ENCODE measurements at places on chromosomes 1 and 21.

- DNase-seq = no peak
These were observed 11.0 kb upstream of the ZNF691 start for GRCh38 chr1:42835422-42835821.

GRCh38 chr1:157310401-157310800 lies 172.2 kb upstream of the ETV3 start:
- DNase-seq = no peak

- DNase-seq = no peak
These were observed 5.6 kb downstream of the ARHGAP29 start for GRCh38 chr1:94231746-94232145.

- DNase-seq = no peak
These were observed 54.5 kb downstream of the UTP25 start for GRCh38 chr1:209882286-209882685.

DNA sequence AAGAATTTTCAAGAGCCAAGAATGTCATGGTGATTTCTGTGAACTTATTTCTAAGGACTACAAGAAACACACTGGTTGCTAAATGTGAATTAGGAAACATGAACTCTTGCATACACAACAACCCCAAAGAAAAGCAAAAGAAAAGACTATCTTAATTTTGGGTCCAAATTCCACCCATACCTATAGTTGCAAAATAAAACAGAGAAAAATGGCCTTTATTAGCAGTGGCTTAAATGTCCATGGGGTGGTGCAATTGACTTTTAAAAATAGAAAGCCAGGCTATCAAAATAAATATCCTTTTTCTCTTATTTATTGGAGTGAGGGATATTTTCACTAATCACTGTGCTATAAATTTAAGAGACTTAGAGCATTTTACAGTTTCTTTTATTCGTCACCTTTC lies 80.9 kb upstream of the DPYD start:
- no peak for DNase-seq

- peak; percentile 81 for DNase-seq
These were observed 37.0 kb upstream of the PARP1 start for GRCh38 chr1:226444901-226445300.

GRCh38 chr1:1023700-1024099 lies 3.8 kb downstream of the AGRN start:
- DNase-seq = no peak

- DNase-seq = no peak
These were observed 222.6 kb upstream of the DPYD start for GRCh38 chr1:98143403-98143802.

GRCh38 chr1:75520862-75521475 lies 89.9 kb downstream of the SLC44A5 start:
- DNase-seq = no peak

- peak; percentile 30 for DNase-seq
These were observed 3.7 kb downstream of the SCMH1 start for GRCh38 chr1:41238311-41238988.

DNA sequence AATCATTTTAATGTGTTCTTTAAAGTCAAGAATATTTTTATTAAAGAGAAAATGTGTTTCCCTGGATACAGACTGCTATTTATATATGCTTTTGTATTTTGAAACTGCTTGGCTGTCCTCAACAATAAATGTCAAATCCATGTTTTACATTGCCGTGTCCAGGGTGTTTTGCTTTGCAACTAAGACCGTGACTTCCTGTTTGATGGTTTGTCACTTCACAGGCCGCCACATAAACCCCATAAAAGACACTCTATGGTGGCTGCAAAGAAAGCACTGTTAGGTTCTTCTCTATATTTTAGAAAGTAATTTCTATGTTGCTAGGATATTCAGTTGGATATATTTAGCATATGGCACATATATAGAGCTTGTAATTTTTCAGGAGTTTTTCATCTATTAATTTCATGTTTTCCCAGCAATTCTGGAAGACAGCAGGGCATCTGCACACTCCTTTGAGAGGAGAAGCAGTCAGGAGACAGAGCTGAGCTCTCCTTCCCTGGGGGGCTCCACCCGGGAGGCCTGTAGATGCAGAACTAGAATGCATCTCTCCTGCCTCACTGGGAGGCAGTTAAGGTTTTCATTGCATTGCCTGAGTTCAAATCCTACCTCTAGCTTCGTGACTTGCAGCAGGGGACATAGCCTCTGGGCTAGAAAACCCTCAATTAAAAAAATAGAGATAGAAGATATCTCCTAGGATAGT lies 33.1 kb downstream of the PRDM2 start:
- peak; percentile 45 for DNase-seq

DNA sequence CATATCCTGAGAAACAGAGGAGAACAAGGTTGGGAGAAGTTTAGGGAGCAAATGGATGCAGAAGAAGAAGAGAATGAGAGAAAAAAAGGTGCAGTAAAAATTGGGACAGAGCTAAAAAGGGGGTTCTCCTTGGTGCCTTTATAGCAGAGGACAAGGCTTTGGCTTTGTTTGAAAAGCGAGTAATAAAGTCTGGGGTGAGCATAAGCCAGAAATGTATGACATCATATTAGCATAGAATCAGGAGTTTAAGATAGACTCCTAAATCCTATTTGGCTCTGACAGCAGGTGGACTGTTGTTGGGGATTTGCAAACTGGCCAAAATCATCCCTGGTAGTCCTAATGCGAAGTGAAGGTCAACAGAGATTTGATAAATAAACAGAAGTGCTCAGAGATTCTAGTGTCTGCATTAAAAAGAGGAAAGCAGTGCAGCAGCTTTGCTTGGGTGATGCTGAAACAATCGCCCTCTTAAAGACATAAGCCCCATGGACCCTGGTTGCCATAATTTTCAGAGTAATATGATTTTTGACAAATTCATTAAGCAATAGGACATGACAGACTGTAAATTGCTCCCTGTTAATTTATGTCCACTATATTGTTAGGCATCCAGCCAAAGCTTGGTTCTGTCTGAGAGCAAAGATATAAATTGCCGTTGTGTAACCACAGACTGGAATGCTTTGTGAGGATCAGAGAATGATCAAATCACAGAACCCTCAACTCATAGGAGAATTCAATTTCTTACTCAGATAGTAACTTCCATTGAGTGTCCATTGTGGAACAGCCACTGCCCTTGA lies 385.0 kb upstream of the NFIA start:
- DNase-seq = no peak

- no peak for DNase-seq
These were observed 66.8 kb downstream of the PHACTR4 start for GRCh38 chr1:28436211-28436769.

- peak; percentile 36 for DNase-seq
These were observed 808 bp downstream of the MAP3K21 start for GRCh38 chr1:233328142-233328921.

GRCh38 chr1:28031173-28031572 lies 57.2 kb downstream of the EYA3 start:
- DNase-seq = no peak

DNA sequence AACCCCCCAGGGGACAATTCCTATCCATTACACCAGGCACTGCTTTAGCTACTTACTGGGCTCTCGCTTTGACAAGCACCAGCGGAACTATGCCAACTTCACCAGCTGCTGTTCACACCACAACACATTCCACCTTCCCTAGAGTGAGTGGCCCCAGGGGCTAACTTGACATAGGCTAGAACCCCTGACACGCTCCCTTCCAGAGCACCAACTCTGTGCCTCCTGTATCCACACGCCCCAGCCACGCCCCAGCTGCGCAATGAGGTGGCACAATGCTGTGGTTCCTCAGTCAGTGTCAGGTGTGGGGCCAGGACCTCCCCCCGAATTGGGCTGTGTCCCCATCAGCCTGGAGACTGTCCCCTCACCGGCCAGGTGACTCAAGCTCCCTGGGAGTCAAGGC lies 11.7 kb upstream of the FGR start:
- no peak for DNase-seq

- DNase-seq = no peak
These were observed 89.7 kb upstream of the RGS1 start for GRCh38 chr1:192485692-192486436.

DNA sequence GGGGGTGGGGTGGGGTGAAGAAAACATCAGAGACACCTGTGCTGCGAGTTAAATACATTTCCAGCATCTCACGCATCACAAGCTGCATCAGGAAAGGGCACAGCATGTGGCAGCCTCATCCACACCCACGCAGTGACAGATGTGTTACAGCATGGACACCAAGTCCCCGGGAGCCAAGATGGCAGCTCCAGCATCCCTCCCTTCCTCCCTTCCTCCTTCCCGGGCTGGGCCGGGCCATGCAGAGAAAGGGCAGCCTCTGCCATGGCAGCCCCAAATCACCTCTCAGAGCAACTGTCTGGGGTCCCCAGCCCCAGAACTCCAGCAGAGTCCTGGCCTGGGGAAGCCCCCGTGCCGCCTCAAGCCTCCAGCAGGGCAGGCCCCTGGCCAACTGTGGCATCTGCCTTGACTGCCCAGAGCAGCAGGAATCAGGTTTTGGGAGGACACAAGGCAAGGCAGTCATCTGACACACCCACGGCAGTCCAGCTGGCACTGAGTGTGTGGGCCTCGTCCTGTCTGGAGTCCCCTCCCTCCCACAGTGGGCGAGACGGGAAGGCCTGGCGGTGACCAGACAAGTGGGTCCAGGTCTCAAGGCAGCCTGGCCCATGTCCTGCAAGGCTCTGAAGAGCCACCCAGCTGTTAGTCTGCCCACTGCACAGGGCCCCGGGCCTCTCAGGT lies 6.2 kb downstream of the SMIM1 start:
- DNase-seq = no peak

GRCh38 chr1:178530037-178530402 lies 17.1 kb downstream of the TEX35 start:
- no peak for DNase-seq

DNA sequence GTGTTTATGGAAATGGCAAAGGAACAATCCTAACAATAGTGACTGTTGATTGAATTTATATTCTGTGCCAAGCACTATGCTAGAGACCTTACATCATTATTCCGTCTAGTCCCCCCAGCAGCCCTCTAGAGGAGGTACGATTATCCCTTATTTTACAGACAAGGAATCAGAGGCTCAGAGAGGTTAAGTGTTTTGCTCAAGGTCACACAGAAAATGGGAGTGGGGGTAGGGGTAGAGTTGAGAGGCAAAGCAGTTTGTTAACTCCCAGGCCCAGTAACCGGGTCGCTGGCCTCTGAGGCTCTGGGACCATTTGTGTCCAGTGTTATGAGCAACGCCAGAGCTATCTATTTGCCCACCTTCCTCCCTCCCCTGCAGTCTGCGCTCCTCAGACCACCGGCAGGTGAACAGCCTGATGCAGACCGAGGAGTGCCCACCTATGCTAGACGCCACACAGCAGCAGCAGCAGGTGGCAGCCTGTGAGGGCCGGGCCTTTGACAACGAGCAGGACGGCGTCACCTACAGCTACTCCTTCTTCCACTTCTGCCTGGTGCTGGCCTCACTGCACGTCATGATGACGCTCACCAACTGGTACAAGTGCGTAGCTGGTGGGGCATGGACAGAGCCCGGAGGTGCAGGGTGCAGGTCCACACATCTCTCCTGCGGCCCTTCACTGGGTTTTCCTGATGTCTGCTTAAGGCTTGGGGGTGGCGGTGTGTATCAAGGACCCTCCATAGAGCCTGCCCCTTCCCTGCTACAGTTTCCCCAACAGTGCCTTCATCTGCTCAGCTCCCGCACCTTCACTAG lies 19.8 kb downstream of the SERINC2 start:
- no peak for DNase-seq

DNA sequence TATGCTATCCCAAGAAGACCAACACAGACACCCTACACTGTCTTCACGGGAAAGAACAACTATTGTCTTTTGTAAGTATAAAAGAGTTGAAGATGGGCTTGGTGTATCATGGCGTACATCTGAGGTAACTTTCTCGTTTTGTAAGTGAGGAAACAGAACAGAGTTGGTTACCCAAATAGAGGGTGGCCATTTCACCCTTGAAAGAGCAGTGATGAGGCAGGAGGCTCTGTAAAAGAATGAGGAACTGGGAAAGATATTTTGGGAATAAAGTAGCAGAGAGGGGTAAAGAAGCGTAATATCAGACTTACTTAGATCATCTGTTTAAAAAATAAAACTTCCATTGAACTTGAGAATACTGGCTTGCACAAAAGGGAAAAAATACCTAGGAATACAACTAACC lies 18.9 kb downstream of the FCRL2 start:
- DNase-seq = no peak

GRCh38 chr1:74963120-74963519 lies 171.1 kb upstream of the LHX8 start:
- no peak for DNase-seq

DNA sequence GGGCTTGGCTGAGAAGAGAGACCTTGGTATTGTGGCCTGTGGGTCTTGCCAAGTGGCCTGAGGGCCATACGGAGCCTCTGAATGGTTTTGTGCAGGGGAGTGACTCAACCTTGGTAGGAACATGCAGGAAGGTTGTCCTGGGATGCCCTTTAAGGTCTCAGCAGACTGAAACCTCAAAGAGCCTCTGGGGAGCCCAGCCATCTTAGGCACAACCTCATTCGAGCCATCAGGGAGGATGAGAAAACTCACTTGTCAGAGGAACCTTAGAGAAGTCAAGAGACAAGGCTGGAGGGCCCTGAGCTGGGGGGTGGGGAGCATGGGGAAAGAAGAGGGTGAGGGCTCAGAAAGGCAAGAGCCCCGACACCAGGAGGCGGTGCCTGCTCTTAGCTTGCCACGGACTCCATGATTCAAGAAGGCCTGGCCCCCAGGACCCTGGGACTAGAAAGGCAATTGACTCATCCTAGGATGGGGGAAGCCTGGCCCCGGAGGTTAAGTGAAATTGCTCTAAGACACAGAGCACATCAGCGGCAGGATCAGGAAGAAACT lies 13.0 kb downstream of the IFI6 start:
- DNase-seq = peak; percentile 65

DNA sequence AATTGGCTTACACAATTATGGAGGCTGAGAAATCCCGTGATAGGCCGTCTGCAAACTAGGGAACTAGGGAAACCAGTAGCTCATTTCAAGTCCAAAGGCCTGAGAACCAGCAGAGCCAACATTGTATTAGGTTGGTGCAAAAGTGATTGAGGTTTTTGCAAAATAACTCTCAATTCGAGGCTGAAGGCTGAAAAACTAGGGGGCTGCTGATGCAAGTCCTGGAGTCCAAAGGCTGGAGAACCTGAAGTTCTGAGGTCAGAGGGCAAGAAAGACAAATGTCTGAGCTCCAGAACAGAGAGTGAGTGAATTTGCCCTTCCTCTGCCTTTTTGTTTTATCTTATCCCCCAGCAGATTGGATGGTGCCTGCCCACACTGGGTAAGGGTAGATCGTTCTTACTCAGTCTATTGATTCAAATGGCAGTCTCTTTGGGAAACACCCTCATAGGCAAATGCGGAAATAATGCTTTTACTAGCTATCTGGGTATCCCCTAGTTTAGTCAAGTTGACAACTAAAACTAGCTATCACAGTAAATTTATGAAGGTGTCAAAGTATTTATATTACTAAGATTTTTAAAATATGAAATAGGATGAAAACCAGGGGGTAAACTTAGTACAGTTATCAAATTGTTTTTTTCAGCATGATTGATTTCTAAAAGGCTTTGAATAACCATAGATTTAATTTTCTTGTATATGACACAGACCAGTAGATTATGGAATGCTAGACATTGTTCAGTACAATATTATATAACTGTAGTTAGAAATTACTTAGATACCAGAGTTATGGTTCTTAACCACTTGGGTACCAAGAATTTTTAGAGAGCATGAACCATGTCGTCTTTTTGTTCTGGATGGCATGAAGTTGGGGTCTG lies 15.4 kb downstream of the RABGAP1L start:
- DNase-seq = peak; percentile 71
